ENCODE measurements at places on chromosomes 5 and 9.
A peak's percentile ranks its signal among the peaks of the same experiment; 100 is the strongest.

- DNase-seq = peak; percentile 63
Measured at GRCh38 chr5:151684690-151685361, 1.9 kb downstream of the SPARC start.

DNA sequence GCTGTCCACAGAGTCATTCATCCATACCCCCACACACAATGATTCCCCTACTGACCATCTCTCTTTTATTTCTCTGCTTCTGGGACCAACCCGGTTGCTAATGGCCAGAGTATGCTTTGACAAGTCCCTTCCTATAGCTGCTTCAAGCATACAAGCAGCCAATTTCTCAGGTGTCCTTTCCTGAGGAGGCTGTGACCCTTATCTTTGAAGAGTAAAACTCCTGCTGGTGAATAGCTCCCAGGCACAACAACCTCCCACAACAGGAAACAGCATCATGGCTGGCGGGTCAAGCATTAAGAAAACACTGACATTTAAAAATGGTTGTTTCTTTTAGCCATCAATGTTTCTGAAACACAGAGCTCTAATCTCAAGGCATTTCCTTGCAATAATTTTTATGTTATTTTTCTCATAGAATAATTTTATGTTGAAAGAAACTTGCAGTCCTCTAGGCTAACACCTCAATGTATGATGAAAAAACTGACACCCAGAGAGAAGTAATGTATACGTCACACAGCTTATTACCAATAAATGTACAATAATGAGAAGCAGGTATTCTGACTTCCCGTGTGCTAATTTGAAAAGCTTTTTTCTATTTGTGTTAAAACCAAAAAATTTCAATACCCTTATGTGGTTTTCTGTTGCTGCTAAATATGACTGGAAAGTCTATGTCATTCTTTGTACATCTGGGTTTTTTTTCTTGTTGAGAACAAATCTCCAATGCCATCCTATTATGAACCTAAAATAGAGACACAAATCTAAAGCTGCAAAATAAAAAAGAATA, 7.5 kb upstream of the PAM start:
- no peak for DNase-seq

GRCh38 chr5:42579320-42579719, 156.1 kb downstream of the GHR start:
- no peak for DNase-seq

DNA sequence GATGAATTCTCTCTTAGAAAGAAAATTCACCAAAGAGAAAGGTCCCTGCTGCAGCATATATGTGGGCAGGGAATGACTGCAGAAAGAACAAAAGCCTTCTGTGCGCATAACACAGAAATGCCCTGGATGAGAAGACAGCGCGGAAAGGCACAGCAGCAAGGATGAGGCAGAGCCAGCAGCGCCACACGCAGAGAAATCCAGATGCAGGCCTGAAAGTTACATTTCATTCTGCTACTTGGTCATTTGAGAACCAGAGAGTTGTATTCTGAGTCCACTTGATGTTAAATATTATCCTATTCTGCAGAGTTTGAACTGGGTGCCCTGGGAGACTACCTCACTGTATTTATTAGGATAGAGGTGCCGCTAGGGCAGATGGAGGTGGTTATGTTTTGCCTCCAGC, 68.5 kb downstream of the GLDC start:
- DNase-seq = no peak

DNA sequence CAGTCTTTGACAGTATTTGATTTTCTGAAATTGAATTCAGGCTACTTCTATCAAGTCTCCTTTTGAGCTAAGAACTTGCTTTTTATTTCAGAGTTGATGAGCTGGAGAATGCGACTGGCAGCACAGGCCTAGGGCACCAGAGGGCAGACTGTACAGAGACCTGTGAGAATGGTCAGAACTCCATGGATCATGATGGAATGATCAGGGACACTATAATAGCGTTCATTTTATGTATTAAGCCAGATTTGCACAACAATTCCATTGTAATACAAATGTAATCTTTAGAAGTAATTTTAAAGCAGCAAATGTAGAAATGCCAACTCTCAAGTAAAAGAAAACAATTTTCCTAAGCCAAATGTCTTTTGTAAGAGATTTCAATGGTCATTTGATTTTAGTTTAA, 902.4 kb downstream of the NR2F1-AS1 start:
- DNase-seq = no peak

- DNase-seq = no peak
Measured at GRCh38 chr5:66824476-66824875, 228.3 kb downstream of the MAST4 start.

Measured in GOT3 (cell line).